ENCODE measurements at places on chromosomes 7 and 10. TPM values are rescaled to one million over a fixed set of nuclear protein-coding genes. Genes with fewer than 3 reads are reported as not detected.

The TSPAN33 gene
- 1.6 TPM for total RNA-seq

The MACC1 gene
- total RNA-seq, result 22.3 TPM

The HTR5A gene
- not detected for total RNA-seq

The GPR15LG gene
- total RNA-seq, result 404 TPM

The UBE2D4 gene
- total RNA-seq, result 9.2 TPM

The UNCX gene
- not detected for total RNA-seq

The TMEM270 gene
- not detected for total RNA-seq

The HOXA1 gene
- 3.2 TPM for total RNA-seq

The HHEX gene
- 1.1 TPM for total RNA-seq

GRCh38 chr7:143908120-143908519 lies 6.1 kb upstream of the TCAF1 start:
- no peak for ATAC-seq

DNA sequence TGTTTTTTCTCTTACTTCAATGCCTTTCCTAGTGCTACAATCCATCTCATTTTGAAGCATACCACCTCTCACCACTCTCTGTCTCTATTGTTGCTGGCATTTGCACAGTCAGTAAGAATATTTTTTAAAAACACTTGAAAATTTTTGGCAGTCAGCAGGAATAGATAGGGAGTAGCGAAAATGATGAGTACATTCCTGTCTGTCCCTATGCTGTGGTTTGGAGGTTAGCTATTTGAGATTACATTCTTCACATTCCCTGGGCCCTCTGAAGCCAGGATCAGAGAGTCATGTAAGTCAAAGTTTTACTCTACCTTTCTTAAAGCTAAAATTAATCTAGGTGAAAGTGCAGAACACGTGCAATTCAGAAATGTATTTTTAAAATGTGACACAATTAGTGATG lies 53.0 kb upstream of the MAGI2 start:
- no peak for ATAC-seq

DNA sequence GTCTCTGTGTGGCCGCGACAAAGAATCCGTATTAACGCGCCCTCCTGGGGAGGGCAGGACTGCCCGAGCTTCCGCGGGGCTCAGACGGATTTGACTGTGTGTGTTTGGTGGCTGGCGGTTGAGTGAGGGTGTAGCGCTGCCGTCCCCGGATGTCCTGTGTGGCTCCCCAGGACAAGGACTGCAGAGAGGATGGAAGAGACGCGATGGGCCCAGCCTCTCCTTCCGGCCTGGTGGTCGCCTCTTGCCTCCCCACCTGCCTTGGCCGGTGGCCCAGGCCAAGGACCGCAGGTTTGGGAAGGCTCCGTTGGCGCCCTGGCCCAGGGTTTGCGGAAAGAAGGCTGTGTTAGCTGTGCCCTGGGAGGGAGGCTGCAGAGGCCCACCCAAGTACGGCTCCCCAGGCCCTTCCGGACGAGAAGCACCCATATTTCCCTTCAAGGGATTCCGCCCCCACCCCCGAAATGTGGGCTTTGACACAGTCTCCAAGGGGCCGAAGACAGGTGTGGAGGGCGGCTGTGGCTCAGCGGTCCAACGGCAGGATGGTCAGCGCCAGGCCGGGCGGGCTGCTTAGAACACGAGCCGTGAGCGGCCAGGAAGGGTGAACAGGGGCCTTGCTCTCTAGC lies 2.3 kb downstream of the UNCX start:
- no peak for ATAC-seq

- no peak for ATAC-seq
Measured at GRCh38 chr7:135428879-135429278, 81.0 kb downstream of the CNOT4 start.

DNA sequence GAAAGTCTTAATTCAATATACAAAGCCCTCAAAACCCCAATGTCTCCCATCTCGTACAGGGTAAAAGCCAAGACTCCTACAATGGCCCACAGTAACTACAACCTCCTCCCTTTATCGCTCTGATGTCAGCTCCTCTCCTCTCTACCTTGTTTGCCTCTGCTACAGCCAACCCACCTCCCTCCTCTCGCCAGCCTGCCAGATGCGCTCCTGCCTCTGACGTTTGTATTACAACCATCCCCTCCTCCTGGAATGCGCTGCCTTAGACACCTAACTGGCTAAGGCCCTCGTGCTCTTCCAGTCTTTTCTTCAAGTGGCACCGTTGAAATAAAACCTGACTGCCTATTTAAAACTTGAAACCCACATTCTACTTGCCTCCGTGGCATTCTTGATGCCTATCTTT lies 115.3 kb upstream of the MYO3A start:
- ATAC-seq, result no peak

GRCh38 chr7:75914169-75914654 lies 743 bp upstream of the POR start:
- ATAC-seq, result no peak

- no peak for ATAC-seq
Measured at GRCh38 chr7:23238983-23239652, 7.5 kb upstream of the GPNMB start.

- no peak for ATAC-seq
Measured at GRCh38 chr10:131724891-131725580, 175.8 kb upstream of the PPP2R2D start.

- ATAC-seq, result no peak
Measured at GRCh38 chr7:64653721-64654401, 12.1 kb upstream of the ZNF107 start.

DNA sequence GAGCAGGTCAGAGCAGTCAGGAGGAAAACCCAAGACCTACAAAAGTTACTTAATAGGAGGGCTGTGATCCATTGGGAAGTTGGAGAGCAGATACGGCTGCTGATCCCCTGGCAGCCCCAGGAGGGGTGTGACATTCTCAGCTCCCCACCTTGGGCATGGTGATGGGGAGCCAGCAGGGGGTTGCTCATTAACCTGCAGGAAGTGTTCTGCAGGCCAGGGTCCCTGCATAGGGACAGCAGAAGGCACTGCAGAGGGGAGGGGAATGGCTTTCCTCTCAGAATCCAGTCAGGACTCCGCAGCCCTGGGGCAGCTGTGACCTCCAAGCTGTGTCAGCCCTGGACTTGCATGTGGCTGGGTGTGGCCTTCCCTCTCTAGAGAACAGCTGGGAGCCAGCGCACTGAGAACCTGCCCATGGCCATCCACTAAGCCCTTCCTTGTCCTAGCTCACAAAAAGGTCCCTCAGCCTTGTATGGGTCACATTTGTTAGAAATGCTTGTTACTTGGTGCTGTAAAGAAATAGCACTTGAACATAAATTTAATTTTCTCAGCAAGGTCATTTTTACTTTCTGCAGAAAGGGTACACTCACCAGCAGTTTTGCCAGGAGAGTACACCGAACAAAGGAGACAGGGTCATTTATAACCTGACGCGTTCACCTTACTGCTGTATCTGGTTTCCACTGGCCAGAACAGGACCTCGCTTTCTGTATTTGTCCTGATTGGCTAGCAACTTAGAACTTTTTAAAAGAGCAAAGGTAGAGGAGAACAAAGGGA lies 169.6 kb downstream of the COBL start:
- no peak for ATAC-seq

- ATAC-seq, result no peak
Measured at GRCh38 chr10:8913720-8914119, 859.2 kb downstream of the GATA3 start.

DNA sequence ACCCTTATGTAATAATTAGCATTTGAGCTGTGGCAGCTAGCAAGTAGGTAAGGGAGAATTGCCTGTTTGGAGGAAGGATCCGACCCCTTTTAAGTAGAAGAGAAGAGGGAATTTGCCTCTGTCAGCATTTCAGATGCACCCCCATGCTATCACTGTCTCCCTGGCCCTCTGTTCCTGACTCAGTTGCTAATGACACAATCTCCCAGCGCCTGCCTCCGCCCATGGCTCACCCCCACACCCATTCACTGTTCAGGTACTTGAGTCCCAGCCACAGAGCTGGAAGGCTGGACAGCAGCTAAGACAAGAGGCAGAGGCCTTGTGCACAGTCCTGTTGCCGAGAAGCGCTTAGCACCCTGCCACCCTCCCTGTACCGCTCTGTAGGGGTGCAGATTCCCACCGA lies 512.3 kb upstream of the GALNT17 start:
- no peak for ATAC-seq

- peak; percentile 67 for ATAC-seq
Measured at GRCh38 chr10:101840741-101841453, 2.7 kb downstream of the KCNIP2 start.

GRCh38 chr10:74988054-74988775 lies 123.2 kb upstream of the SAMD8 start:
- no peak for ATAC-seq

- ATAC-seq, result no peak
Measured at GRCh38 chr7:132190683-132191082, 385.6 kb downstream of the PLXNA4 start.

DNA sequence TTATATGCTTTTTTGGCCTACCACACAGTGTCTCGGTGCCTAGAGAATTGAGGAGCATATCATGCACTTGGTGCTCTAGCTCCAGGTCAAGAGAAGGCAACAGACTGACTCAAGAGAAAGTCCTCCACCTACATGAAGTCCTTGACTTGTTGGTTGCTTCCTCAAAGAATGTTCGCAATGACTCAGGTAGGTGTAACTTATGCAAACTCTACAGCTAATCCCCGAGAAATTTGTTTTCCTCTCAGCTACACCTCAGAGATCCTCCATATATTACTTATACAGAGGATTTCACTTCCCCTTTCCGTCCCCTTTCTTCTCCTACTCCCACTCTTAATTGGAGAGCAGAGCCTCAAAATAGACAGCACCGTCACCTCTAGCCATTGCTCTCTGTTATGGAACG lies 1013.1 kb downstream of the KCNMA1 start:
- ATAC-seq, result peak; percentile 33

DNA sequence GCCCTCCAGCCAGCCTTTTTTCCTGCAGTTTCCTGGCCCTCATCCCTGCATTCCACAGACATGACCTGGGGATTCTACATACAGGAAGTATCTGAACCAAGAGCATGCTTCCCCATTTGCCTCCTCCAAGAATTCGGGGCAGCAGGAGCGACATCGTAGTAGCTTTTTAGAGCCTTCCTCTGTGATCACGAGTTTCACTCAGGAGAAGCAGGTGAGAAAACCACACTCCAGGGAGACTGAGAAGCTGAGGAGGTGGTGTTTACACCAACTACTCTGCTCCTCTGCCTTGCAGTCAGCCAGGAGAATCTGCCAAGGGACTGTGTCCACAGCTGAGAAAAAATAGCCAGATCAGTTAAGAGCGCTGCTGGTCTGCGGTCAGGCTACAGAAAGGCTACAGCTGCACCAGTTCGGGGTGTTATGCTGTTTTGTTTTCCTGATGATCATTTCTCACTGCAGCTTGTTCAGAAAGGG lies 54.1 kb downstream of the HSPA12A start:
- ATAC-seq, result no peak

DNA sequence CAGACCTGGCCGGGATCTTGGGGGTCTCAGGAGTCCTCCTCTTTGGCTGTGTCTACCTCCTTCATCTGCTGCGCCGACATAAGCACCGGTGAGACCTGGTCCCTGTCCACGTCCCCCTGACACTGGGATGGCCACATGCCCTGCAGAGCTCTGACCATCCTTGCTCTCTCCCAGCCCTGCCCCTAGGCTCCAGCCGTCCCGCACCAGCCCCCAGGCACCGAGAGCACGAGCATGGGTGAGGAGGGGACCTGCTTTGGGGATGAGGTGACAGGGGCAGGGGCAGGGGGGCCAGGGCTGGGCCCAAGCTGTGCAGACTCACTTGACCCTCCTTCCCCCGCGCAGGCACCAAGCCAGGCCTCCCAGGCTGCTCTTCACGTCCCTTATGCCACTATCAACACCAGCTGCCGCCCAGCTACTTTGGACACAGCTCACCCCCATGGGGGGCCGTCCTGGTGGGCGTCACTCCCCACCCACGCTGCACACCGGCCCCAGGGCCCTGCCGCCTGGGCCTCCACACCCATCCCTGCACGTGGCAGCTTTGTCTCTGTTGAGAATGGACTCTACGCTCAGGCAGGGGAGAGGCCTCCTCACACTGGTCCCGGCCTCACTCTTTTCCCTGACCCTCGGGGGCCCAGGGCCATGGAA lies 959 bp downstream of the PVRIG start:
- peak; percentile 3 for ATAC-seq

DNA sequence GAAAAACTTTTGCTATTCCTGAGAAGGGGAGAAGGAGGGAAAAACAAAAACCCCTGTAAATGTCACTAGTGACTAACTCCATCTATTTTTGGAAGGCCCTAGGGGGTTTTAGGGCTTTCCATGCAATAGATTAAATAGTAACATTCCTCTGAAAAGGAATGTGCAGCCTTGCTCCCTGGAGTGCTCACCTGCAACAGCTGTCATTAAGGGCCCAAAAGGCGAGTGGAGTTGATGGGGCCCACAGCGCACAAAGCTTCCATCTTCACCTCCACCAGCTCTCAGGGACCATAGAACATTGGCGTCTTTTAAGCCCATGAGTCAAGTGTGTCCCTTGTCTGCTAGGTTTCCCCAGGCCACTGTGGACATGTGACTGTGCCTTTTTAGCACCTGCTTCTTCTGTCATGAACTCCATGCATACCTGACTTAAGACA lies 58.0 kb upstream of the IL6 start:
- ATAC-seq, result no peak

DNA sequence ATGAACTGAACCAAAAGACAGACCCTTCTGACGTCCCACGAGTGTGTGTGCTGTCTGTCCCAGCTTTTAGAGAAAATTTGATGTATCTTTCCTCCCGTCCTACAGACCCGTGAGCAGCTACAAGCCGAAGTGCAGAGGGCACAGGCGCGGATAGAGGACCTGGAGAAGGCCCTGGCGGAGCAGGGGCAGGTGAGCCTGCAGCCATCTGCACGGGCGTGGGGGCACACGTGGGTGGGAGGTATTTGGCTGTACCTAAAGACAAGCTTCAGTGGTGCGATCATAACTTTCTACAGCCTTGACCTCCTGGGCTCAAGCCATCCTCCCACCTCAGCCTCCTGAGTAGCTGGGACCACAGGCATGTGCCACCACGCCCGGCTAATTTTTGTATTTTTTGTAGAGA lies 41.7 kb upstream of the DPYSL4 start:
- ATAC-seq, result no peak

GRCh38 chr10:132865171-132865631 lies 77.2 kb downstream of the CFAP46 start:
- ATAC-seq, result no peak

DNA sequence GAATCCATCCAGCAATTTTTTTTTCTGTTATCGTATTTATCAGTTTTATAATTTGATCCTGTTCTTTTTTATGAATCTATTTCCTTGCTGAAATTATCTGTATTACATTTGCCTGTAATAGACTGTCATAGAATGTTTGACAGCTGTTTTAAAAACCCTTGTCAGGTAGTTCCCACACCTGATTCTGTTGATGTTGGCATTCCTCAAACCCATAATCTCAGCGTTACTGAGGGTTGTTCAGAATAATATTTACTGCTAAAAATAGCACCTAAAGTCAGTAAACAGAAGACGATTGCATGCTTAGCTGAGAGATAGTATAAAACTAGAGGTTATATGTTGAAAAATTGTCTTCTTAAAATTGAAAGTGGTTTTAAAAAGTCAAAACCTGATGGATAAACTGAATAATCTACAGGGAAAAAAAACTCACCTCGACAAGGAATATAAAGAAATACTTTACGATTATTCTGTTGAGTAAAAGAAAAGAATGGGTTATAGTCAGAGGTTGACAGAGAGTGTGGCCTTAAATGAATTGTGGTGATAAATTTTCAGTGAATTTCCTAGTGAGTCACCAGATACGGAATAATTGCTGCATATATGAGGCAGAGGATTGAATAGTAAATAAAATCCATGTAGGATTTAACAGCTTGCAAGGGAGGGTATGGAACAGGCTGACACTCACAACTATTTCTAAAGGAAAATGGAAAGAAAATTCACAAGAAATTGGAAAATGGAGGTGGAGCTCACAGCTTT lies 824.1 kb upstream of the IGFBP3 start:
- no peak for ATAC-seq

All from esophagus mucosa (tissue), 1 donor.